ENCODE measurements at places on chromosomes 6 and 20.

- peak; percentile 35 for DNase-seq
- no peaks in the 10 kb centered on the region for H3K27me3 ChIP-seq
- peak overlapping the region; percentile 91 for H3K4me3 ChIP-seq
- peaks cover 53% of the 10 kb centered on the region for H3K4me1 ChIP-seq
- peak overlapping the region; percentile 98 for H3K27ac ChIP-seq
Observed at GRCh38 chr6:10407674-10408054, 7.2 kb downstream of the TFAP2A start.

- H3K36me3 ChIP-seq, result peaks cover 8% of the 10 kb centered on the region
- H3K4me3 ChIP-seq, result no peak overlapping the region
- peaks cover 27% of the 10 kb centered on the region for H3K4me1 ChIP-seq
- H3K27me3 ChIP-seq, result no peaks in the 10 kb centered on the region
- no peak overlapping the region for H3K27ac ChIP-seq
Observed at GRCh38 chr6:41784581-41785171, 2.8 kb upstream of the TOMM6 start.

GRCh38 chr6:117908246-117909068, 1.4 kb downstream of the SLC35F1 start:
- DNase-seq, result no peak
- H3K4me3 ChIP-seq, result no peak overlapping the region
- H3K36me3 ChIP-seq, result no peaks in the 10 kb centered on the region
- peaks cover 50% of the 10 kb centered on the region for H3K27me3 ChIP-seq

DNA sequence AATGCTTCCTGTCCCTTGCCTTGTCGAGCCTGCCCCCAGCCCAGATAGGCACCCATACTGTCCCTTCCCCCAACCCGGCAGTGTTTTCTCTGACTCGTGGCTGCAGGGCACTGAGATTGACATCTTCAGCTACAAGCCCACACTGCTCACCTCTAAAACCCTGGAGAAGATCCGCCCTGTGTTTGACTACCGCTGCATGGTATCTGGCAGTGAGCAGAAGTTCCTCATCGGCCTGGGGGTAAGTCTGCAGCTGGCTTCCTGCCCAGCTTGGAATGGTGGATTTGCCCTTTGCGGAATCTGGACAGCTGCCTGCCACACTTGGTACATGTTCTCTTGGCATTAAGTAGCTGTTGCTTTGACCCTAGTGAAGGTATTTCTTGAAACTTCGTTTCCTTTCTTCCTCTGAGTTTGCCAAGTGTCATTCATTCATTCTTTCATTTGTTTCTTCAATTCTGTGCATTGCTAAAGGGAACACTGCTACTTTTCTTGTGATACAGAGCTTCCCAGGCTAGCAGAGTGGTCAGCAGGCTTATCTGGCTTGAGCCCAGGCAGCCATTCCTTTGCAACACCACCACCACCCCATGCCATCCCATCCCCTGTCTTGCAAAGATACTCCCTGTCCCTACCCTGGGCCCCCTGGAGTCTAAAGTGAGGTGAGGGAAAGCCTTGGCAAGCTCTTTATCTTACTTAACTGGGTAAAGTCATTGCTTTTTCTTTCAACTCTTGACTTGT, 26.2 kb downstream of the CCDC167 start:
- peaks cover 29% of the 10 kb centered on the region for H3K36me3 ChIP-seq
- peak; percentile 74 for DNase-seq
- H3K4me3 ChIP-seq, result no peak overlapping the region
- peaks cover 12% of the 10 kb centered on the region for H3K4me1 ChIP-seq
- H3K27me3 ChIP-seq, result no peaks in the 10 kb centered on the region

DNA sequence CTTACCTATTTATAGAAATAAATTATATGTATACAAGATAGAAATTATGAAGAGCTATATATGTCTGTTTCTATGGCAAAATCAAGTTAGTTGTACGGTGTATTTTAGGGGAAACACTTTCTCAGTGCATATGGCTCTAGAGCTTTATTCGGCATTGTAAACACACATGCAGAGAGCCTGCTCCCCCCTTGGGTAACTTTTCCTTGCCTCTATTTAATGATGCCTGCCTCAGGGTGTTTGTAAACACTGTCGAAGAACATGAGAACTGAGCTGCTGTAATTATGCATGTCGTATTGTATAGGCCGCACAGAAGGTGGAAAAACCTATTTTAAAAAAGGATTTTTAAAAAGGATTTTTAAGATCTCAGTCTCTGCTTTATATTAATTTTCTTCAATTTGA, 133.4 kb downstream of the FNDC1 start:
- H3K4me1 ChIP-seq, result no peaks in the 10 kb centered on the region
- H3K27ac ChIP-seq, result no peak overlapping the region
- no peak for DNase-seq
- H3K27me3 ChIP-seq, result peaks cover 19% of the 10 kb centered on the region
- no peaks in the 10 kb centered on the region for H3K36me3 ChIP-seq

DNA sequence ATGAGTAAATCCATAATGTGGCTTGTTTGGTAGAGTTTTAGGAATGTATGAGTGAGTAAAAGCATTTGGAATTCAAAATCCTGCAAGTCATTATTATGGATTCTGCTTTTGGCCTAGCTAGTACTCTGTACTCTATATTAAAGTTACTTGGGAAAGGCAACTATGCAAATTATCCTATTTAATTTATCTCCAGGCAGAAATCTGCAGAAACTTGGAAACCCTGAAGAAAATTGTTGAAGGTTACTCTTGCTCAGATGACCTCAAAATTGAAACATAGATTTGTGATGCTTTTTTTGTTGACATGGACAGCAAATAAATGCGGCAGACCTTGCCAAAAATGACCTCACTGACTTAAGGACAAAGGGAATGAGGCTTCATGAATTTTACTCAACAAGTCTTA, 477.1 kb upstream of the EYS start:
- peak; percentile 11 for DNase-seq
- H3K27me3 ChIP-seq, result no peaks in the 10 kb centered on the region
- no peak overlapping the region for H3K4me3 ChIP-seq
- H3K27ac ChIP-seq, result no peak overlapping the region
- peaks cover 5% of the 10 kb centered on the region for H3K4me1 ChIP-seq

- H3K27ac ChIP-seq, result no peak overlapping the region
- H3K4me3 ChIP-seq, result no peak overlapping the region
Observed at GRCh38 chr6:44621846-44622245, 234.3 kb downstream of the CDC5L start.

GRCh38 chr6:104653781-104654180, 205.9 kb downstream of the HACE1 start:
- DNase-seq, result no peak
- no peaks in the 10 kb centered on the region for H3K27me3 ChIP-seq
- H3K27ac ChIP-seq, result no peak overlapping the region
- H3K4me3 ChIP-seq, result no peak overlapping the region
- H3K36me3 ChIP-seq, result no peaks in the 10 kb centered on the region
- H3K4me1 ChIP-seq, result no peaks in the 10 kb centered on the region

DNA sequence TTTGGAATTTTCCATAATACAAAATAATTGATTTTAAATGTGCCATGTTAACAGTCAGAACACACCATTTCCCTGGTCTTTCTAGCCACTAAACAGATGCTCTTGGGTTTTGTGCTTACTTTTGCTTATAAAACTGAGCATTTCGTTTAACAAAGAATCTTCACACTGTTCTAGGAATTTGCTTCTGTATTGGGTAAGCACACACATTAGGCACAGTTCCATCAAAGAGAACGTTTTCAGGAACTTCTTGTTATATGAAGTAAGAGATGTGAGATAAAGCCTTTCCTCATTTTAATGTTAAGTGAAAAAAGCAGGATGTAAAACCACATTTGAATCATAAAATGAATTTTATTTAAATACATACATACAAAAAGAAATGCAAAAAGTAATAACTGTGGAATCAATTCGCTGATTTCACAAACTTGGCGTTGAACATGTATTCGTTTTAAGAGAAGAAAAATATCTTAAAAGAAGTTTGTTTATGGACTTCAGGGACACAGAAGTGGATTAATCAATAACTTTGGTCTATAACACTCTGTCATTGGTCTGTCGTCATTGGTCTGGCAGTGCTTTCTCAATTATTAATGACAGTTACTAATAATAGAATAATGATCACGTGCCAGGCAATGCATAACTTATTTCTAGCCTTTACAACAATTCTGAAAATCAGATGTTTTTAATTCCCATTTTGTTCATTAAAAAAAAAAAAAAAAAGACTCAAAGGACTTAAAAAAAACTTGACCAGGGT, 199.9 kb upstream of the PRDM1 start:
- no peaks in the 10 kb centered on the region for H3K27me3 ChIP-seq
- no peaks in the 10 kb centered on the region for H3K36me3 ChIP-seq
- no peak overlapping the region for H3K4me3 ChIP-seq
- H3K27ac ChIP-seq, result no peak overlapping the region
- H3K4me1 ChIP-seq, result peaks cover 4% of the 10 kb centered on the region

DNA sequence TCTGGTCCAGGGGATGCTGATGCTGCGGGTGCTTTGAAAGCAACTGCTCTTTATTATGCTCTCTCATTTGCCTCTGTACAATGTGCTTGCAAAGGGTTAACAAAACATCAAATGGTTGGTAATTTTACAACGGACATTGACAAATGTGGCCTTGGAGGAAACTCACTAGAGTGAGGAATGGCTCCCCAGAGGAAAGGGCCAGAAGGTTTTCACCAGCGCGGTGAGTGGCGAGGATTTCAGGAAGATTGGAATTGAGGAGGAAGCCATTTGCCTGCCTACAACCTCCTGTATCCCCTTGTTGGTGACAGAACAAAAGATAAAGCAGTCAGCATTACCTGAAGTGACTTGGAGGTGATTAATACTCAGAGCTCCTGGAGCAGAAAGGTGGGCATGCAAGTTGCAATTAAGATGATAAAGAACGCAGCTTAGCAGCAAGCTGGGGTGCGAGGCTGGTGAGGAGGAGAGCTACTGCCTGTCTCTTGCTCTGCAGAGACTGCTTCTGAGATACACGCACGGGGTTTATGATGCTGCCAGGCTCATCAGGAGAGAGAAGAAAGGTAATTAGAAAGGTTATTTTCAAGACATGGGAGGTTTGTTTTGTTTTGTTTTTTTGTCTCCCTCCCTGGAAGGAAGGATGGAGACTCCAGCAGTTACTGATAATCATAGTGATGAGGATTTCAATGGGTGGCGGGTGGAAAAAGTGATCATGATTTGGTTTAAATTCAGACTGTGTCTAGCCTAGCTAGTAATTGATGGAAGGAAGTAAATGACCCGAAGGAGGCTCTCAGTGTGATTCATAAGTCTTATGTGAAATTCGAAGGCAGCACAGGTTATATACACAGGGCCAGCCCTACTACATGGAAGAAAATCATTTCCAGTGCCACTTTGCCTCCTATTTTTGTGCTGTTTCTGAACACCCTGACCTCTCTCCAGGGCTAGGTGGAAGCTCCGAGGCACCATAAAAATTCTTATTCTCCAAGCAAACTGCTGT, 141.6 kb upstream of the DTNBP1 start:
- DNase-seq, result no peak
- no peak overlapping the region for H3K27ac ChIP-seq
- no peaks in the 10 kb centered on the region for H3K36me3 ChIP-seq
